A549 treated with ZK216348 at 1 μM for 4 hours (cell line): ENCODE measurements at places on chromosomes 12 and 14. TPM values are rescaled to one million over a fixed set of nuclear protein-coding genes. Genes with fewer than 3 reads are reported as not detected.

The B3GNT4 gene
- 0.59 to 1.7 TPM (median 0.70 TPM) in 5 replicates for total RNA-seq

The PIANP gene
- 0.68 to 1.3 TPM (median 0.97 TPM) in 5 replicates for total RNA-seq

The CAPRIN2 gene
- total RNA-seq: 18.3 to 34.3 TPM (median 28.9 TPM) in 5 replicates

The ABCC9 gene
- not detected in 5 replicates for total RNA-seq

The SLC6A13 gene
- 0.08 to 0.84 TPM (median 0.19 TPM) in 5 replicates for total RNA-seq

The EXOC3L4 gene
- 1.0 to 1.8 TPM (median 1.7 TPM) in 5 replicates for total RNA-seq

The RPS26 gene
- total RNA-seq: 598 to 732 TPM (median 664 TPM) in 5 replicates

The PLEKHD1 gene
- 0.05 TPM in 2 of 5 replicates, not detected in the others for total RNA-seq

The ENDOU gene
- 0.18 TPM in 1 of 5 replicates, not detected in the others for total RNA-seq

The TSHR gene
- not detected in 5 replicates for total RNA-seq

The LRTM2 gene
- not detected in 5 replicates for total RNA-seq

The LRIG3 gene
- 3.9 to 5.5 TPM (median 5.0 TPM) in 5 replicates for total RNA-seq

The TXNDC16 gene
- total RNA-seq: 0.78 to 1.4 TPM (median 1.0 TPM) in 5 replicates

The DLK1 gene
- total RNA-seq: 0.18 to 0.42 TPM (median 0.37 TPM) in 5 replicates

The OAS2 gene
- 0.16 to 0.44 TPM (median 0.28 TPM) in 5 replicates for total RNA-seq

The JPH4 gene
- 0.04 to 0.08 TPM (median 0.07 TPM) in 3 of 5 replicates, not detected in the others for total RNA-seq

The TIMM9 gene
- 63.7 to 127 TPM (median 74.8 TPM) in 5 replicates for total RNA-seq

The KCNA1 gene
- total RNA-seq: not detected in 5 replicates

The KMT2D gene
- 34.2 to 45.1 TPM (median 39.5 TPM) in 5 replicates for total RNA-seq

The CD163 gene
- total RNA-seq: not detected in 5 replicates

The ACVRL1 gene
- total RNA-seq: 0.05 TPM in 1 of 5 replicates, not detected in the others

The GALNT8 gene
- total RNA-seq: not detected in 5 replicates

The C14orf132 gene
- 2.9 to 6.1 TPM (median 5.3 TPM) in 5 replicates for total RNA-seq

The KLRD1 gene
- total RNA-seq: not detected in 5 replicates

The PTGDR gene
- total RNA-seq: not detected in 5 replicates

The CLEC4C gene
- not detected in 5 replicates for total RNA-seq
